ENCODE measurements at places on chromosomes 3 and 15. TPM values are rescaled to one million over a fixed set of nuclear protein-coding genes. Genes with fewer than 3 reads are reported as not detected.

The RASGRP1 gene
- total RNA-seq = 1.8 TPM

DNA sequence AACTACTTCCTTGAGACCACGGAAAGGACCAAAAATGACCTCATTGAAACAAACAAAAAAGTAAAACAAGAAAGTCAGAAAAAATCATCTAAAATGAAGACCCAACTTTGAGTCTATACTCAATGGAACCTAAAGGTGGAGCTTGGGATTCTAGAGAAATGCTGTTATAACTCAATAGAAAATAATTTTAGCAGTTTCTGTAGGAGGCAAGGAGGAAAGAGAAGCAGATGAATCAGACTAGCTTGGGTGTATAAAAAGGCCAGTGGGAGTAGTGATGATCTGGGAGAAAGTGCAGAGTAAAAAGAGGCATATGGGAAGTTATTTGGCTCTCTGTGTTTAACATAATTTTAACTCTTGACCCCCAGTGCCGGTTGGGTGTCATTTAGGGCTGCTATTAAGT lies 94.4 kb downstream of the TMCO5A start:
- H3K27me3 ChIP-seq = no peaks in the 10 kb centered on the region
- no peak overlapping the region for H3K4me3 ChIP-seq
- H3K36me3 ChIP-seq = no peaks in the 10 kb centered on the region
- H3K4me1 ChIP-seq = no peaks in the 10 kb centered on the region

The CPNE9 gene
- 1.3 TPM for total RNA-seq

GRCh38 chr3:186044968-186045367 lies 63.9 kb downstream of the ETV5 start:
- peak overlapping the region; percentile 6 for H3K4me3 ChIP-seq
- DNase-seq = peak; percentile 35
- H3K27me3 ChIP-seq = peaks cover 85% of the 10 kb centered on the region
- peaks cover 32% of the 10 kb centered on the region for H3K4me1 ChIP-seq
- peak overlapping the region; percentile 1 for H3K27ac ChIP-seq

DNA sequence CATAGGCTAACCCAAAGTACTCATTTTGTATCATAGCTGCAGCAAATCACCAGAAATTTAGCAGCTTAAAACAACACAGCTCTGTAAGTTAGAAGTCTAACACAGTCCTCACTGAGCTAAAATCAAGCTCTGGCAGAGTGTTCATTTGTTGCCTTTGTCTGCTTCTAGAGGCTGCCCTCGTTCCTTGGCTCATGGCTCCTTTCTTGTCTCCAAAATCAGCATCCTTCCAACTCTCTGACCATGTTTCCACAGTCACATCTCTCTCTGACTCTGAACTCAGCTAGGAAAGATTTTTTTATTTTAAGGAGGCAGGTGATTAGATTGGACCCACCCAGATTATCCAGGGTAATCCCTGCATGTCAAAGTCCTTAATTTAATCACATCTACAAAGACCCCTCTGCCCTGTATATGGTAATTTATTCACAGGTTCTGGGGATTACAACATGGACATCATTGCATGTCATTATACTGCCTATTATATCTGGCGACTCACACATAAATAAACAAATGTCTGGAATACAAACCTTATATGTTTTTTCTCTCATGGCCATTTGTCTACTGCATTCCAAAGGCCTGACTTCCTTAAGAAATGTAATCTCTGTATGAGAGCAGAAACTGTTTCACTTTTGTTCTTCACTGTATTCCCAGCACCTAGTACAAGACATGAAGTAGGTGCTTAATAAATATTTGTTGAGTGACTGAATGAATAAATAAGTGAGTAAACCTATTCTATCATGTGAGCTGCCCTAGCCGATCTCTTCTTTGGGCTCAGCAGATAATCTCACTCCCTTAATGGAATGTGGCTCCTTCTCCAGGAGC lies 15.1 kb upstream of the UACA start:
- H3K36me3 ChIP-seq = no peaks in the 10 kb centered on the region
- no peak for DNase-seq
- H3K27me3 ChIP-seq = peaks cover 1% of the 10 kb centered on the region
- H3K27ac ChIP-seq = no peak overlapping the region

The MLF1 gene
- total RNA-seq = 21.0 TPM

DNA sequence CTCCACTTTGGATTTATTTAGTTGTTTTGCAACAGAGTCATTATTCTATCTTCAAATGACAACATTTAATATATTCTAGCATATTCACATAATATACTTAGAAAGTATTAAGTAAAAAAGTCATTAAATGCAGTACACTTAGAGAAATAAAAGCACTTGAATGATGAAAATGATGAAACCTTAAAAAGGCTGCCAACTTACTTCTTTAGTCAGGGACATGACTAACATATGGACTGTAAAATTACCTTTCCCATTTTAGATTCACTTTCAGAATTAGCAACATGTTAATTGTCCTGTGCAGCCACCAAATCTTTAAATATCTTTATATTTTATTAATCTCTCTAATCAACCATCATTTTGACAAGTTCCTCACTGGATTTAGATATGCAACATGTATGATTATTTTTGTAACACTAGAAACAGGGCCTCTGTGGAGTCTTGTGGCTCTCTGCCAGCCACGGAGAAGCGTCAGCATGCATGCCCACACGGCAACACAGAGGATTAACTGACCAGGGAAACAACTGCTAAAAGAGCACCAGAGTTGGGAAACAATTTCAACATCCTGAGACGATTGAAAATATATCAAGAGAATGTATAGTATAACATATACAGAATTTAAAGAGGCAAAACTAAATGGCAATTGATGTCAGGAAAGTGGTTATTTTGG lies 95.7 kb downstream of the ANO10 start:
- no peak overlapping the region for H3K27ac ChIP-seq
- DNase-seq = no peak
- peaks cover 13% of the 10 kb centered on the region for H3K36me3 ChIP-seq

DNA sequence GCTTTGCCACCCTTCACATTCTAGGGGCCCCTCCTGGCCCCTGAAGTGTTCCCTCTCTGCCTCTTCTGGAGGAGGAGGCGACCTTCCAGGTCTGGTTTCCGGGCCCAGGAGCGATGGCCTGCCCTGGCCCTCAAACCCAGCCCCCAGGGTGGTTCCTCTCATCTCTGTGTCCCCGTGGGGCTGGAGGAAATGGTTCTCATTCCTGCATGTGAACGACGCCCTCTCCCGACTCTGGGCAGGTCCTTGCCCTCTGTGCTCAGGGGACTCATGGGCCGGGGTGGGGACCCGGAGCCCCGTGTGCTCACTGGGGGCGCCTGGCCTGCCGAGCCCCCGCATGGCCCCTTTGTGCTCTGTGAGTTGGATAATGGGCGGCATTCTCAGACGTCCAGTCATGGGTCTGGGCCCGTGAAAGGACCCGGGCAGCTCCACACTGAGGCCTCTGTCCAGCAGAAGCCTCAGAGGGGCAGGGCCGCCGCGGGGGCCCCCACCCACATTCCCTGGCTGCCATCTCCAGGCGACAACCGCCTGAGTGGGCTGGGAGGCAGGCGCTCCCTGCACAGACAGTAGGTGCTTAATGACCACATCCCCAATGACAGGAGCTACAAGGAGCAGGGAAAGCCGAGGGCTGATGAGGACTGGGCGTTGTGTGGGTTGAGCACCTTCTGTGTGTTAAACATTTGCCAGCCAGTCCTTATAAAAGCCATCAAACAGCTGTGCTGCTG lies 5.5 kb upstream of the PLXND1 start:
- peaks cover 38% of the 10 kb centered on the region for H3K4me1 ChIP-seq
- H3K27ac ChIP-seq = no peak overlapping the region
- H3K4me3 ChIP-seq = peak overlapping the region; percentile 23

The RPP14 gene
- total RNA-seq = 29.9 TPM

DNA sequence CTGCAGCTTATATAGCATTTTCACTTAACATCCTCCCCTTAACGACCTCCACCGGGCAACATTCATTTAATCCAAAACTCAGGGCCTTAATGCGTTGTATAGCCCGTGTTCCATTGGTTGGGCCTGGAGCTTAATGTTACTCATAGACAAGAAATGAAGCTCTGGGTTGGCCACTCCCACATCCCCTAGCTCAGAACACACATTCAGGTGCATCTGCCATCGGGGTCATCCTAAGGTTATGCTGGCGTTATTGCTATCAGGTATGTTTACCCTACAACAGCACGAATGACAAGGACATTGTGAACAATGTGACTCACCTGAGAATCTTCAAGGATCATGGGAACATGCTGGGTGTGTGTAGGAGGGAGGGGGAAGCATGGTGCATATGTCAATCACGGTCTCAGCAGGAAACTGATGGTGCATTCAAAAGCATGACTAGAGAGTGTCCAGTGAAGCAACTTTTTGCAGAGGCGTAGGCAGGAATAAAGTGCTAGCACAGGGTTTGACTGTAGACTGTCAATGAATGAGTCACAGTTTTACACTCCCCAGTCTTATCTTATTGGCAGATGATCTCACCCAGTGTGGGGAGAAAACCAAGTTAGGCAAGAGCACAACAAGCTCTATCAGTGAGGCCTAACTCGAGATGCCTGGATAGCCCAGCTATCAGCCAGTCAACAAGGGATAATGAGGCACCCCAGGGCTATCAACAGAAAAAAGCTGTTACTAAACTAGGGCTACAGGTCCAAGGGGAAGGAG lies 402.1 kb upstream of the MCTP2 start:
- H3K4me1 ChIP-seq = peaks cover 18% of the 10 kb centered on the region
- no peak overlapping the region for H3K4me3 ChIP-seq
- no peaks in the 10 kb centered on the region for H3K36me3 ChIP-seq
- no peak for DNase-seq

DNA sequence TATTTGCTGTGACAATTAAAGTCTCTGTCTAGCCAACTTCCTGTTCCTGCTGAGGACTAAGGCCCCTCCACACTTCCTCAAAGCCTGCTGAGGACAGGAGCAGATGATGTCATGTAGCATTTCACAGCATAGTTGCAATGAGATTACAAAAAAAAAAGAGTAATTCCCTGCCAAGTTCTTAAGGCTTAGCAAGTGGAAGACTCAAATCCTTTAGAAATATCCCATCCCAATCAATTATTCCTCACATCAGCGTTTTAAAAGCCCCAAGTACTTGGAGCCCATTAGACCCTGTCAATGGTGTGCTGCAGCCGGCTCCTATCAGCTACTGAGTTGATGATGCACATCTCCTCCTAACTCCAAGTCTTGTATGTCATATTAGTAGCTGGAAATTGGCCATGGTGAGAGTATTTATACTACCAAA lies 51.7 kb downstream of the TRANK1 start:
- H3K4me3 ChIP-seq = no peak overlapping the region
- peaks cover 4% of the 10 kb centered on the region for H3K4me1 ChIP-seq
- DNase-seq = no peak

The TRPM1 gene
- not detected for total RNA-seq

DNA sequence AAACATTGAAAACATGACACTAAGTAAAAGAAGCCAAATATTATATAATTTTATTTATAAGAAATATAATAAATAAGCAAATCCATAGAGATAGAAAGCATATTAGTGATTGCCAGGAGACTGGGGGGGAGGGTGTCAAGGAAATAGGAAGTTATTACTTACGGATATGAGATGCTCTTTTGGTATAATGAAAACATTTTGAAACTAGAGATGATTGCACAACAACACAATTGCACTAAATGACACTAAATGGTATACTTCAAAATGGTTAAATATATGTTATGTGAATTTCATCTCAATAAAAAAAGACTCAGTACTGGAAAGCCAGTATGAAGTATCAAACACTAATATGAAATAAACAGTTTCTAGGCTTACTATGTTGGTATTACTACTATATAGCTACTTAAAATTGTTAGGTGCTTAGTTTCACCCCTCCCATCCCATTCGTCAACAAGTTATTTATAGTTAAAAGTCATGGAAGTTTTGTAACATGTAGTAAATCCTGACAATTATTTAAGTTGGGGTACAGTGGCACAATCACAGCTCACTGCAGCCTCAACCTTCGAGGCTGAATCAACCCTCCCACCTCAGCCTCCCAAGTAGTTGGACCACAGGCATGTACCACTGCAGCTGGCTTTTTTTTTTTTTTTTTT lies 43.7 kb downstream of the STAG1 start:
- no peak overlapping the region for H3K4me3 ChIP-seq
- no peak overlapping the region for H3K27ac ChIP-seq
- H3K27me3 ChIP-seq = no peaks in the 10 kb centered on the region
- peaks cover 19% of the 10 kb centered on the region for H3K4me1 ChIP-seq
- no peak for DNase-seq

The TGM5 gene
- not detected for total RNA-seq

The CORO2B gene
- 23.1 TPM for total RNA-seq

The PTPRG gene
- 41.2 TPM for total RNA-seq

The TM6SF1 gene
- total RNA-seq = 0.16 TPM

The NAALADL2 gene
- total RNA-seq = 4.3 TPM

DNA sequence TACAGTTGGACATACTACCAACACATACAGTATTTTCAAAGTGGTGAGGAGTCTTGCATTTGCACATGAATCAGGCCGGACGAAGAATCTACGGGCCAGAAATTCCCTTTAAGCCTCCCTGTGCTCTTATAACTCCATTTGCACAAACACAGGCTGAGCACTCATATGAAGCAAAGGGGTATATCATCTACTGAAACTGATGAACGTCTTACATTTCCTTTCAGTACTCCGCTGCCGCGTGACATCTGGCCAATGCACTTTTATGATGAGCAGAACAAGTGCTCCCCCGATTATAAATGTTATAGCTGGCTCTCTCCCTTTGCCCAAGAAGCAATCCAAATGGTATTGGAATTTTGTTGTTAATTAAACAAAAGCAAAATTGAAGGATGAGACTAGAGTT lies 110.3 kb upstream of the ICE2 start:
- H3K27me3 ChIP-seq = peaks cover 76% of the 10 kb centered on the region
- no peaks in the 10 kb centered on the region for H3K36me3 ChIP-seq
- peaks cover 4% of the 10 kb centered on the region for H3K4me1 ChIP-seq

- no peak overlapping the region for H3K4me3 ChIP-seq
- peaks cover 3% of the 10 kb centered on the region for H3K36me3 ChIP-seq
- H3K27me3 ChIP-seq = peaks cover 2% of the 10 kb centered on the region
- no peak overlapping the region for H3K27ac ChIP-seq
These were observed 131.8 kb downstream of the FOXB1 start for GRCh38 chr15:60135961-60136360.

DNA sequence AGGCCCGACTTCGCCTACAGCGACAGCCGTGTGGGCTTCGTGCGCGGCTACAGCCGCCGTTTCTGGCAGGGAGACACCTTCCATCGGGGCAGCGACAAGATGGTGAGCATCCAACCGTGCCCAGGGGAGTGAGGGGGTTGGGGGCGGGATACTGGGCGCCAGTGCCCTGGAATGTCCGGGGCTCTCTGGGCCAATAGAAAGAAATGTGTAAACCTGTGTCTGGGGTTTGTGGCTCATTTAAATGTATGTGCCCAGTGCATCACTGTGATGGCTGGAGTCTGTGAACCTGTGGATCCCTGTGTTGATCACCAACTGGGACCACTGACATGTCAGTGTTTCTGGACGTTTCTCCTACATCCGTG lies 423 bp downstream of the CHAC1 start:
- peak overlapping the region; percentile 82 for H3K27ac ChIP-seq
- peak overlapping the region; percentile 94 for H3K4me3 ChIP-seq
- peaks cover 10% of the 10 kb centered on the region for H3K27me3 ChIP-seq
- H3K36me3 ChIP-seq = no peaks in the 10 kb centered on the region

GRCh38 chr3:127512256-127512655 lies 78.3 kb downstream of the TPRA1 start:
- peaks cover 33% of the 10 kb centered on the region for H3K27me3 ChIP-seq
- no peak overlapping the region for H3K4me3 ChIP-seq
- H3K27ac ChIP-seq = no peak overlapping the region
- H3K4me1 ChIP-seq = no peaks in the 10 kb centered on the region
- H3K36me3 ChIP-seq = no peaks in the 10 kb centered on the region
- no peak for DNase-seq

- H3K4me1 ChIP-seq = peaks cover 4% of the 10 kb centered on the region
- H3K27me3 ChIP-seq = no peaks in the 10 kb centered on the region
- H3K4me3 ChIP-seq = no peak overlapping the region
- H3K27ac ChIP-seq = peak overlapping the region; percentile 67
These were observed 34.3 kb upstream of the ANKDD1A start for GRCh38 chr15:64877435-64877834.

The ARHGEF26 gene
- total RNA-seq = 19.3 TPM

Measured in neural crest cell (in vitro differentiated cells).